ENCODE measurements at places on chromosomes 7 and 10. TPM values are rescaled to one million over a fixed set of nuclear protein-coding genes. Genes with fewer than 3 reads are reported as not detected.

Gene KAZALD1
- total RNA-seq: not detected

DNA sequence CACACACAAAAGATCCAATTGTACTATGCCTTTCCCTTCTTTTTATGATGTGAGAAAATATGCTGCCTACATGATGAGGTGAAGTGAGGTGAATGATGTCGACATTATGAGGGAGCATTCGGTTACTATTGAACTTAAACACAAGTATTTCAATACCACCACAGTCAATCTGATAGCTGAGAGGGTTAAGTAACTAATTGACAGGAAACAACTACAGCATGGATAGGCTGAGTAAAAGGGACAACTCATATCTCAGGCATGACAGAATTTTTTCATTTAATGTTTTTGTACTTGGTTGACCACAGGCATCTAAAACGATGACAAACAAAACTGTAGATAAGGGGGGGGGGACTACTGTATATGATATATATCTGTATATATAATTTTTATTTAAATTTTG lies 488.9 kb downstream of the SH2D4B start:
- DNase-seq: no peak

Gene EEF1AKMT2
- total RNA-seq: 13.9 TPM

Gene PVRIG
- total RNA-seq: 34.6 TPM

GRCh38 chr10:75987616-75988015 lies 556.2 kb downstream of the LRMDA start:
- no peak for DNase-seq

Gene MPP7
- 22.5 TPM for total RNA-seq

Gene PIP
- total RNA-seq: not detected

GRCh38 chr10:101397140-101397539 lies 43.2 kb downstream of the BTRC start:
- no peak for DNase-seq

DNA sequence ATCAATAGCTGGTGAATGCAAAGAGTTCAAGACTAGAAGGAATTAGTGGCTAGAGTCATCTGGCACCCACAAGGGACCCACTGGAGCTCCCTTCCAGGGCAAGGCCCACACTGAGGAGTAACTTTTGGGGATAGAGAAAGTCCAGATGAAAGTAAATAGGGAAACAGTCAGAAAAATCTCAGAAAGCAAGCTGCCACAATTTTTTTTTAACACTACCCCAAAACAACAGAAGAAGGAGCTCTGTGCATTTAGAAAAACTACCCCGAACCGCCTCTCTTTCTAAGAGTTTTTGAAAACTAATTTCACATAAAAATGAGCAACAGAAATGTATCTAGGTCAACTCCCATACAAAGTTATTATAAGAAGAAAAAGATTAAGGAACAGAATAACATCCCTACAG lies 42.2 kb downstream of the AOAH start:
- DNase-seq: peak; percentile 46

DNA sequence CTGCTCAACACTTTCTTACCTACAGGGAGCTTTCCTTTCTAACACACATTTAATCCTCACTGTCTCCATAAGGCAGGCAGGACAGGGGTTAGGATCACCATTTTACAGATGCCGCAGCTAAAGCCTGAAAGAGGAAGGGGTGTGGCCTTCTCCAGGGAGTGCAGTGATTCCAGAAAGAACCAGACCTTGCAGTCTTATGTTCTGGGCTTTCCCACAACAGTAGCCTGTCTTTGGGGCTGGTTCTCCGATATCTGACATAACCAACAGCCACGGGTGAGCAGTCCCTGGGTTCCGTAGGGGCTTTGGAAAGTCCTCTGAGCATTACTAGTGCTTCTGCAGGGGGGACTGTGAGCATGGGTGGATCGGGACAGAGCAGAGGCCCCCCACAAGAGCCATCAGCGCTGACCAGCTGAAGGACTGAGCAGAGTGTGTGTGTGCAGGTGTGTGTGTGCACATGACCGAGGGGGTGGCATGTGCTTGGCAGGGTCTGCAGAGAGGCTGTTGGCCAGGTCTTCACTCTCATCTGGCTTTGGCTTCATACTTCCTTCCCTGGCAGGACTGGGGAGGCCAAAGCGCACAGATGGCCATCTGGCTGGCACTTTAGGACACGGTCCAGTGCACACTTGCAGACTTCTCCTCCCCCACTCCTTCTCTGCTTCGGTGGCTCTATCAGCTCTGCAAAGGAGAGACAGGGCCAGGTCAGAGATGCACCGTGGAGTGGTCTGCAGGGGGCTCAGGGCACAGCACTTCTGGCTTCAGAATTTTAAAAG lies 400.3 kb downstream of the RPS24 start:
- DNase-seq: no peak

Gene GPR26
- total RNA-seq: not detected

DNA sequence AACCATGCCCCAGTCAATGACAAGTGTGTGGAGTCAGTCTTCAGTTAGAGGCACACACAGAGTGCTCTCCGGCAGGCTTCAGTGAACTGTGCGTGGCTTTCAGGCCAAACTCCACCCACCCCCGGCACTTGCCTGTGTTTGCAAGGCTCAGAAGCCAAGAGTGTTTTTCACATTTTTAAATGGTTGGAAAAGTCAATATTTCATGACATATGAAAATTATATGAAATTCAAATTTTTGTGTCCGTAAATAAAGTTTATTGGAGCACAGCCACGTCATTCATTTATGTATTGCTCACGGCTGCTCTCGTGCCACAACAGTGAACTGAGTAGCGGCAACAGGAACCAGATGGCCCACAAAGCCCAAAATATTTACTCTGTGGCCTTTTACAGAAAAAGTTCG lies 104.7 kb downstream of the SFMBT2 start:
- DNase-seq: no peak

- no peak for DNase-seq
Observed at GRCh38 chr7:85823396-85824080, 636.7 kb upstream of the SEMA3D start.

GRCh38 chr7:117012696-117013095 lies 59.4 kb downstream of the ST7 start:
- DNase-seq: no peak

DNA sequence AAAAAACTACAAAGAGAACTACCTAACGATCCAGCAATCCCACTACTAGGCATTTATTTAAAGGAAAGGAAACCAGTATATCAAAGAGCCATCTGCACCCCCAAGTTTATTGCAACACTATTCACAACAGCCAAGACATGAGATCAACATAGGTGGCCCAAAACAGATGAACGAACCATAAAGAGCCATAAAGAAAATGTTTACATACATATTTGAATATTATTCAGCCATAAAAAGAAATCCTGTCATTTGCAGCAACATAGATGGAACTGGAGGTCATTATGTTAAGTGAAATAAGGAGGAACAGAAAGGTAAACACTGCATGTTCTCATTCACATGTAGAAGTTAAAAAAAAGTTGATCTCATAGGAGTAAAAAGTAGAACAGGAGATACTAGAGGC lies 15.6 kb upstream of the SLC26A3 start:
- no peak for DNase-seq

DNA sequence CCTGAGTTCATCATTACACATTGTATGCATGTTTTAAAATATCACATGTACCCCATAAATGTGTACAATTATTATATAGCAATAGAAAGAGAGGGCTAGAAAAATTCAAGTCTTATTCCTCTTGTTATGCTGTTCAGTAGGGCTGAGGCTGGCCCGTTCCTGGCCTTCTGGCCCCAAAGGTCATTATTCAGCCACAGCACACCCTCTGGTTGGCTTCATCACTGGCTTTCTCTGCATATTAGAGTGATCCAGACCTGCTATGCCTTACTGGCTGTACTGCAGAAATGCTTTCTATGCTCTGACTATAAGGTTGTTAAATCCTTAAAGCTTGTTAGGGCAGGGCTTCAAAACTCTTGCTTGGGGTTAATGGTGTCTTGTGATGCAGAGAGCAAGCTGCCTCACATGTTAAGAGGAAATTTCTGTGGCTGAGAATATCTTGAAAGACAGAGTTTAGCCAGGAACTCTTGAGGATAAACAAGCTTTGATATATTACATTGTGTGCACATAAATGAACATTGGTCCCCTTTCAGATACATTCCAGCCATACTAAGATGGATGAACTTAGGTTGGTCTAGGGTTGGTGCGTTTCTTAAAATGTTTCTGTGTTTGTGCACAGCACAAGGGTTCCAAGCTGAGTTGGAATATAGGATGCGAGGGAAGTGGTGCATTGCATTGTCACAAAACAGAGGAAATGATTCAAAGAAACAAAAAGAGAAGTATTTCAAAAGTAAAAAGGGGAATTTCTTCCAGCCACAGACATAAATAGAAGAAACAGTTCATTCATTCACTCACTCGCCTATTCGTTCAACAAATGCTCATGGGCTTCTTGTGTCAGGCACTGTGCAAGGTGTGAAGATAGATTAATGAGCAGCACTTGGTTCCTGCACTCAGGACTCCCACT lies 61.6 kb upstream of the WDR11 start:
- no peak for DNase-seq

- no peak for DNase-seq
Observed at GRCh38 chr10:78925800-78926319, 142.9 kb upstream of the ZMIZ1 start.

DNA sequence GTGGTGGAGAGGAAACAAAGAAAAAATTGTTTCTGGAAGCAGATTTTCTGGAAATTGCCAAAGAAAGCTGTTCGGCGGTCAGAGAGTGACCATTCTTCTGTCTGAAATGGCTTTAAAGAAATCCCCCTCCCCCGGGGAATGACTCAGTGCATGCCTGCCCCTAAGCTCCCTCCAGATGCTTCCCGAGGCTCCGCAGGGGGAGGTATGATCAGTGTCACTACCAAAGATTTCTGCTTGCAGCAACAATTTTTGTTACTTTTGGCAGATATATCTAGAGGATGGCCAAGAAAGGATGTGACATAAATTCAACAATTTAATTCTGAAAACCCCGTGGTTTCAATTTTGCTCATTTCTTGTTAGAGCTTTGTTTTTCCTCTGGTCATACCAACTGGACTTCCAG lies 163.9 kb downstream of the JCAD start:
- DNase-seq: no peak

DNA sequence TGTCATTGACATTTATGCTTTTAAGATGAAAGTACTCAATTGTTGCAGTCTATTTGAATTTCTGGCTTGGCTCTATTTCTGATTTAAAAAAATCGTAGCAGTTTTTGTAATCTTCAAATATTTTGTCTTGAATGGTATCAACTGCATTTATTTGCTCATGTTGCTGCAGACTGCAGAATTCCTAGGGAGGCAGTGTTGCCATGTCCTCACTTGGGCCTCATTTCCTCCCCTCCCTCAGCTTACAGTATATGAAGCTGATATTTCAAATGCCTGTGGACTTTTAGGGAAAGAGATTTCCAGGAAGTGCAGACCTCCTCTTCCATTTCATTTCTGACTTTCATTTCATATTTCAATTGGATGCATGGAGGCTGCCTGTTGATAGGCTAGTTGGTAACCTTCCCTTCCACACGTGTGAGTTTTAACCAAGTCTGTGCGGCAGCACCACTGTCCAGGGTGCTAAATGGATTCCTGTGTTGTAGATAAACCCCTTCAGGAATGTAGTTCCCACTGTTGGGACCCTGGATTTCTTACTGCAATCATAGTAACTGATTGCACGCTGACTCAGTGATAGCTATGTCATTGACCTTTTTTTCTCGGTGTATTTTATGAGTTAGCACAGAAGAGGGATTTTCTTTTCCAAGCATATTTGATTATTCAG lies 17.5 kb downstream of the VPS50 start:
- DNase-seq: no peak

DNA sequence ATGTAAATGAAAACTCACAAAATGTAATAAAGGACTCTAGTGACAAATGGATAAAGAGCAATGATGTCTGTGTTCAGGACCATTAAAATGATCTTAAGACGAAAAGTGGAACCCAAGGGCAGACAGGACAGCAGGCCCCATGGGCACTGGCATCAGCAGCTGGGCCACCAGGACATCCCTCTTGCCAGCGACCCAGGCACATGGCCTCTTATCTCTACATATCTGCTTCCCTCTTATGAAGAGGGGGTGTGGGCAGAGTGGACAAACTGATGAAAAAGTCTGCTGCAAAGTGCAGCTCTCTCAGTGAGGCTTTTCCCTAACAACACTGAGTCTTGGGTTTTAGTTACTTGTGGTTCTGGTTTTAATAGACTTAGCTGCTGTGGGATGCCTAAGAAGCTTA lies 44.8 kb upstream of the ANKRD1 start:
- no peak for DNase-seq

GRCh38 chr7:141584935-141585334 lies 33.7 kb downstream of the AGK start:
- no peak for DNase-seq

DNA sequence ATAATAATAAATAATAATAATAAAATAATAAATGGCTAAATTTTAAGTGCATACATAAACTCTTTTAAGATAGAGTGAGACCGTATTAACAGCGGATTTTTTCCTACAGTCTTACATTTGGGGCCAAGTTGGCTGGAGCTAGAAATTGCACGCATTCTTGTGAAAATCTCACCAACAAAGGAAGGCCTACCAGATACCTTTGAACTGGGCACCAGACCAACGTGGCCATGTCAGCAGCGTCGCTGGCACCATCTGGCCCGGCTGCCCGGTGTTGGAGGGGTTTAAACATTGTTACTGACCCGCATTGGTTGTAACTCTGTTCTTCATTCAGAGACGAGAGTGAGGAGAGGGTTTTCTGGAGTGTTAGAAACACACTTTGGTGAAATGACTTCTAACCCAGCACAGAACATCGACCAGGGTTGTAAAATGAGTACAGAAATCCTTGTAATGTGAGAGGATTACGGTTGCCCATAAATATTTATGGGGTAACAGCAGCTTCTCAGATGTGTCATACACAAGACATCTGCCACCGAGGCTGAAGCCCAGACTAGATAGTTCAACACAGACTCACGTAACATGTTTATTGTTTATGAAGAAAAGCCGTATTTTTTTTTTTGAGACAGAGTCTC lies 34.6 kb upstream of the UNCX start:
- no peak for DNase-seq

DNA sequence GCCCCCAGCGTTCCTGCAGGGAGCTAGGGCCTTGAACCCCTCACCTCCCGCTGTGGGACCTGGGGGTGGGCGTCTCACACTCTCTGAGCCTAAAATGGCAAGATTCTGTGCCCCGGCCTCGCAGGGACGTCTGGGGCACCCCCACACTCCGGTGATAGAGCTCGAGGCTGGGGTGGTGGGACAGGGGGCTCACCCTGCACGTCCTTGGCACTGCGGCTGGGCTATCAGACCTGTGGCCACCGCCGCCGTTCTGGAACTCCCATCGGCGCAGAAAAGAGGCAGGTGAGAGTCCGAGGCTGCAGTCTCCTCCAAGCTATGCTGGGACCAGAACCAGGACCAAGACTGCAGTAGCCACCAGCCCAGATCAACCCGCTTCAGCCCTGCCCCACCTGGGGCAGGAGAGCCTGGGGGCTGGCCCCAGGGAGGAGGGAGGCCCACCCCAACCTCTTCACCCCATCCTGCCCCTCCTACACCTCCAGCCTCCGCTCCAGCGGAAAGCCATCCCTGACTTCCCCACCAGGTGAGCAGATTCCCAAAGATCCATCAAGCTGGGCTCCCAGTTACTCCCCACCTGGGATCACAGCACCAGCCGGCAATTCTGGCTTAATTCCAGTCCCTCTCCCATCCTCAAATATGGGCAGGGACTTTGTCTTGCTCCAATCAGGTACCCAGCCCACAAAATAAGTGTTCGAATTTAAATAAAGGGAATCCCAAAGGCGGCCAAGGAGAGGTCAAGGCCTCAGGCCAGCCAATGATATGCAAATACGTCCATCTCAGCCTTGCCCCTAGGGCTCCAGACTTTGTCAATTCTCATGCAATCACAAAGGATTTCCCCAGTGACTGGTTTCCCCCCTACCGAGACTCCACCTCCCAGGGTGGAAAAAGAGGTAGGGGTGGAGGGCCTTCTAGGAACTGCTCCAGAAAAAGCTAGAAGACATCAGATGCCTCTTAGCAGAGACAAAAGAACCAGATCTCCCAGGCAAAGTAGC lies 16.4 kb downstream of the TNRC18 start:
- DNase-seq: no peak

GRCh38 chr7:99557940-99558305 lies 519 bp upstream of the ZNF655 start:
- no peak for DNase-seq
